ENCODE measurements at places on chromosomes 11 and 22.
A peak's percentile ranks its signal among the peaks of the same experiment; 100 is the strongest.

DNA sequence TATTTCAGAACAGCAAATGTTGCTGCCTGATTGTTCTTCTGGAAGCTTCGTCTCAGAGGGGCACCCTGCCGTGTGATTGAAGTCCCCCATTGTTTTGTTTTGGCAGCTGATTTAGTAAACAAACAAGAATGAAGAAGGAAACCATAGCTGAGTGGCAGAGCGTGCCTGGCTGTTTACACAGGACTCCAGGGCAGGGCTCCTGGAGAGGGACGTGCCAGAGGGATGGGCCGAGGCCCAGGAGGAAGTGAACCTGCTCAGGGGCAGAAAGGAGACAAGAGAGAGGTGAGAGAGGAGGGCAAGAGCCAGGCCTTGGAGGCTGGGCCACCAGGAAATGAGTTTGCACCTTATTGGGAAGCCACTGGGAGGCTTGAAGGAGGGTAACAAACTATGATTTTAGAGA is 85.5 kb upstream of the B3GAT1 start:
- DNase-seq, result no peak

- DNase-seq, result no peak
Measured at GRCh38 chr11:46326813-46327416, 20.3 kb upstream of the DGKZ start.

DNA sequence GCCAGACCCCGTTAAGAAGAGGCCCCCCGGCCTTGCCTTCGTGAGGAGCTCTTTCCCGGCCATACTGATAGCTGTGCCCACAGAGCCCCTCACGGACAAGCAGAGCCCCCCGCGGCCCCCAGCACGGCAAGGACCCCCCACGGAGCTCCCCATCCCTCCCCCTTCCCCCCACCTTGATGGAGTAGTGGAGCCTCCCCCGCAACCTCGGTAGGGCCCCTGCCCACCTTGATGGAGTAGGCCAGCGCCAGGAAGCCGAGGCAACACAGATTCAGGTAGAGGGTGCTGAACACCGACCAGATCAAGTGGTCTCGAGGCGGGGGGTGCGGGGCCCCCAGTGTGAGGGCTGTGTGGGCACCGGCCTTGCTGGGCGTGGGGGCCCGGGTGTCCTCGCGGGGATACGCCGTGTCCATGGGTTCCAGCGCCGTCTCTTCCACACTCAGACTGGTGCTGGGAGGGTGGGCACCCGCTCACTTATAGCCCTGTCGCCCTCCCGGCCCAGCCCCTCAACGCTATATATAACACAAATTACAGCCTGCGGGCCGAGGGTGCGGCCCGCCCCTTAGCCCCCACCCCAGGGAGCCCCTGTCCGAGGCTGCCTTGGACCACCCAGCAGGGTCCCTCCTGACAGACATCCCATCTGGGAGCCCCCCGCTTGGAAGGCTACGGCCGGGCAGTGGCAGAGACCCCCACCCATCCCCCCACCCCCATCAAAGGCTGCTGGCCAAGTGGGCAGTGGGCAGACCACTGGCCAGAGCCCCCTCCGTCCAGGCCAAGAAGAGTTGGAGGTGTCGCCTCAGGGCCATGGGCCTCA is at the start of gene IFITM5:
Gene IFITM5, minus strand, starts transcription at position 446 of the 811 bp plus-strand sequence. Its CDS starts 36 bp downstream, at position 410.
- DNase-seq, result no peak

GRCh38 chr11:129265125-129265788 is 73.1 kb upstream of the ARHGAP32 start:
- DNase-seq, result no peak

GRCh38 chr22:46008291-46008690 is 31.3 kb upstream of the WNT7B start:
- DNase-seq, result no peak

- peak; percentile 61 for DNase-seq
Measured at GRCh38 chr11:112962579-112963367, 1.6 kb downstream of the NCAM1 start.

DNA sequence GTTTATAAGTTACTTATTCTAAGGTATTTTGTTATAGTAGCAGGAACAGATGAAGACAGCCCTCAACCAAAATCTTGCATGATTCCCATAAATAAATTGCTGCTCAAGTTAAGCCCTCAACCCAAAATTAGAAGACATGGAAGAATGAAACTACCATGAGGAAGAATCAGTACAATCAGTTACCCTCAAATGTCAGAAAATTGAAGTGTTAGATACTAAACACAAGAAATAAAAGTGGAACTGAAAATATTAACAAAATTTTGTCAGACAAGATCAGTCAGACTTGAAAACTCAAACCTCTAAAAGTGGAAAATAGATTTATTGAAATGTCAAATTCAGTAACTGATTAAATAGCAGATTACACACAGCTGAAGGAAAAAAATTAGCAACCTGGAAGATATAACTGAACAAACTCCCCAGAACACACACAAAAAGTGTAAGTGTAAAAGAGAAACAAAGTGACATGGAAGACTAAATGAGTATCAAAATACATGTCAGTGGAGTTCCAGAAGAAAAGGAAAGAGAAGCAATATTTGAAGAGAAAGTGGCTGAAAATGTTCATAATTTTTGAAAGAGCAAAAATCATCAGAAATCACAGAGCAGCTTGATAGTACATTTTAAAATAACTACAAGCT is 49.5 kb upstream of the GNAZ start:
- DNase-seq, result no peak

DNA sequence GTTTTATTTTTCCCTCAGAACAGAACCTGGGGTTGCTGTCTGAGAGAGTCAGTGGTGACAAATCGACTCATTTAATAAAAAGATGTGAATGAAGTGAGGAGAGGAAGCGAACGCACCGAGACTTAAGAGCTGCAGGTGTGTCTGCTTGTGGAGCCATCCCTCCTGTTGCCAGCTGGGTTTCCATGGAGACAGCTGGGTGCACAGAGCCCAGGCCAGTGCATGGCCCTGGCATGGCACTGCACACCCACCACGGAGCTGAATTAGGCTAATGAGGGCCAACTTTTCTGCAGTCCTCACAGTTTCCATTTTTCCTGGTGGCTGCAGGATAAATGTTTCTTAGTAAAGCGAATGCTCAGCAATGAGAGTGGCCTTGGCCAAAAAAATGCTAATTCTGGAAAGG is 750.2 kb downstream of the OPCML start:
- no peak for DNase-seq

- no peak for DNase-seq
Measured at GRCh38 chr11:63779039-63779438, 10.5 kb upstream of the ZFTA start.

GRCh38 chr11:12175694-12176241 is 65.4 kb downstream of the MICAL2 start:
- DNase-seq, result no peak

DNA sequence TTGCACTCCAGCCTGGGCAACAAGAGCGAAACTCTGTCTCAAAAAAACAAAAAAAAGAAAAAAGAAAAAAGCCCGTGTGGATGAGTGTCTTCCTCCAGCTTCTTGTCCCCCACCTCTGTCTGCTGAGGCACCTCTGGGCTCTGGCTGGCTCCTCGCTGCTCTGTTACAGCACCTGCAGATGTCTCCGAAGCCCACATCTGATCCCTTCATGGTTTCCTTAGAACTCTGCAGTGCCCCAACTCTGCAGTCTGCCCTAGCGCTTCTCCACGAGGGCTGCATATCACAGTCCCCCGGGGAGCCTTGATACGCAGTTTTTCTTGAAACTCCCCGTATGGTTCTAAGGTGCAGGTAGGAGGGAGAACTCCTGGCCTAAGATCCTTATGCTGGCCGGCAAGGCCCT is 15.9 kb downstream of the KCTD17 start:
- DNase-seq, result no peak

DNA sequence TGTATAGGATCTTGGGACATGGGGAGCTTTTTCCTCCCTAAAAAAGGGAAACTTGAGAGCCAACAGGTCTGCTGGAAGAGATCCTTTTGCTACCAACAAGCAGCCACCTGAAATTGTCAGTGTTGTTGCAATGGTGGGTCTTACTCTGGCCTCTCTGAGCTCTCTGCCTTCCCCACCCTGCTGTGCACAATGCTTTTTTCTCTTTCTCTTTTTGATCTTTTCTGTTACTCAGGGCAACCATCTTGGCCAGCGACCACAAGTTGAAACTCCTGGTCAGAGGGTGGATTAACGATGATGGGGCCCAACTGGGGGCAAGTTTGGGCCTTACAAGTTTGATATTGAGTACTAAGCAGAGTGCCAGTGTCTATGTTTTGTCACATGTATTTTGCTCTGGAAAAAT is 155.8 kb downstream of the KIRREL3 start:
- no peak for DNase-seq

DNA sequence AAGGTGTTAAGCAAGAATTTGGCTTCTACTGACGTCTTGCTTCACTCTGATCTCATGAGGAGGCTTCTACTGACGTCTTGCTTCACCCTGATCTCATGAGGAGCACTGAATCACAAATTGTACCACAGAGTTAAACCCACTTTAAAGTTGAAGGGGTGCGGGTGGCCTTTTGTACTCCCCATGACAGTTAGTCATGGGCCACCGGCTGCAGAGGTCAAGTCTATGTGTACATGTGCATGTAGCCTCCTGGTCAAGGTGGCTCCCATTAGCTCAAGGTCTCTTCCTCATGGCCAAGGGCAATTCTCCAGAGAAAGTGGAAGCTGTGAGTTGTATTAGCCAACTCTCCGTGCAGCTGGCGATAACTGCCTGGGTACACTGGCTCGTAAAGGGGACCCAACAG is 23.1 kb upstream of the FZD4 start:
- no peak for DNase-seq

- no peak for DNase-seq
Measured at GRCh38 chr11:33920838-33921613, 29.1 kb upstream of the LMO2 start.

DNA sequence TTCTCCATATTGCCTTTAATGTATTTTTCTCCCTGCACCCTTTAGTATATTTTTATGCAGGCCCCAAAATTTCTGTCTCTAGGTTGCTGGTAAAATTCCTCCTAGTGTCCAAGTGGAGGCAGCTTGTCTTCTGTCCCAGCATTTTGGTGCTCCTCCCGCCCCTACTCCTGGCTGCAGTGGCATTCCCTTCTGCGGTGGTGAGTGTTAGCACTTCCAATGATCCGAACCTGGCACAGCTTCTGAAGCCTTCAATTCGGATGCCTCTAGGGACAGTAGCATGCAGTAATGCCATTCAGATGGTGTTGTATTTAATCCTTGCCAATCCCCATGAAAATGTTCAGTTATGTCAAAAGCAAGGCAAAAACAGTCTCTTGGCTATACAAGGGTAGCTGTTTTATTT is 5.9 kb downstream of the YWHAH start:
- no peak for DNase-seq
